ENCODE measurements at places on chromosomes 4 and X.

DNA sequence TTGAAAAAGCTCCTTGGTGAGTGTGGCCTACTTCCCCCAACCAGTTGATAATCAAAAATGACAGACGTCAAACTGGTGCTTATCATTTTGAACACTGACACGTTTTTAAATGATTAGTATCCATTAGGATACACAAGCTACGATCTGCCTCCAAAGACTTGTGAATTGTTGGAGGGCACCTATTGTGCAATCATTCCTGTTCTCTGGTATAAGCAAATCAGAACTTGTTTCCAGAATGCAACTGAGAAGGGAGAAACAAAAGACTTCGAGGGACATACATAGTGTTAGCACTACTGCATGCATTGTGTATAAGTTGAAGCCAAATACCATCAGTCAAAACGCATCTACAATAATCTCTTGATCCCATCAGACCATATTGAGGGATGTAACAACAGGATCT lies 11.6 kb downstream of the NPY2R start:
- no peak for DNase-seq

- peak; percentile 42 for DNase-seq
These were observed 76.0 kb downstream of the INTS6L start for GRCh38 chrX:135596495-135596894.

DNA sequence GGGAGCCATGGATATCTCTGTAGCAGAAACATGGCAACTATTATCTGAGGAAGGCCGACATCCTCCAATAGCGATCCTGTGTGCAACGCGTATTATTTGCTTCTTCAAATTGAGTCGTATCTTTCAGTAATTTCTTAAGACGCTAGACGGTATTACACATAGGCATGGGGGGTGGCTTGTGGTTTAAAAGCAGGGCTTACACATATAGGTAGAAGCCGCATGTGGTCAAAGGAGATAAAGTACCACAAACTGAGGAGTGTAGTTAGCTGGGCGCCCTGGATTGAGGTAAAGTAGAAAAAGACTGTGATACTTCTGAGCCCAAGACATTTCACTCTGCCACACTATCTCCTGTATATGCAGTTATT lies 94.6 kb downstream of the SORBS2 start:
- no peak for DNase-seq

DNA sequence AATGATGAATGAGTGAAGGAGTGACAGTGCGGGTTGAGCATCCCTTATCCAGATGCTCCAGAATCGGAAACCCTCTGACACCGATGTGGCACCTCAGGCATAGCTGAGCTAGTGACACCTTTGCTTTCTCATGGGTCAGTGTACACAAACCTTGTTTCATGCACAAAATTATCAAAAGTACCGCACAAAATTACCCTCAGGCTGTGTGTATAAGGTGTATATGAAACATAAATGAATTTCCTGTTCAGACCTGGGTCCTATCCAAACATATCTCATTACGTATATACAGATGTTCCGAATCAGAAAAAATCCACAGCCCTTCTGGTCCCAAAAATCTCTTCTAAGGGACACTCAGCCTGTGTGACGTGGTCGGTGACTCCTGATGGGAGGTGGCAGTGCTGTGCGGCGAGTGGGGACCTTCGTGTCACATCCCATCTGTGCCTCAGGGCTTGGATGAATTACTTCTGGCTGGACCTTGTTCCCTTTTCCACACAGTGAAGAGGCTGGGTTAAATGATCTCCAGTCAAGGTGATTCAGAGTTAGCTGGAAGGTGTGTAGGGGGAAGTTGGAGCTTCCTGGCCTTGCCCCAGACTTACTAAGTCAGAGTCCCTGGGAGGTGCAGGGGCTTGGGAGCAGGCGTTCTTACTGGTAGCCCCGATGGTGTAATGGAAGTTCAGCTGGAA lies 18.8 kb downstream of the RGS12 start:
- DNase-seq, result no peak

- no peak for DNase-seq
These were observed 22.6 kb upstream of the PHF8 start for GRCh38 chrX:54066841-54067240.

DNA sequence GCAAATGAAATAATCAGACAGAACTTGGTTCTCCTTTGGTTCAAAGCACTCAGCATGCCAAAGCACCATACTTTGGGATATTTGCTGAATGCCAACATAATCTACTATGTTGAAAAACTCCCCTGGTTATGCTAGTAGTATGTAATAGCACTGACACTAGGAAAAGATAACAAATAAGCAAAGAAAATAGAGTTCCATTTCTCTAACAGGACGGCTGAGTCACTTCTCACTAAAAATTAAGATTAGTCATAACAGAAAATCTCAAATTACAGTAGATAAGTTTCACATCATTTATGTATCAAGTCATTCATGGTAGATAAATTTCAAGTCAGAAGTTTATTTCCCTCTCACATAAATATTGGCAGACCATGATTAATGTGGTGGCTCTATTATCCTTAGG lies 17.9 kb downstream of the PDHA2 start:
- no peak for DNase-seq

GRCh38 chr4:7186031-7186430 lies 6.3 kb upstream of the SORCS2 start:
- DNase-seq, result peak; percentile 41
